Left colon (tissue), 2 donors: ENCODE measurements at places on chromosomes 5 and 9. TPM values are rescaled to one million over a fixed set of nuclear protein-coding genes. Genes with fewer than 3 reads are reported as not detected.

DNA sequence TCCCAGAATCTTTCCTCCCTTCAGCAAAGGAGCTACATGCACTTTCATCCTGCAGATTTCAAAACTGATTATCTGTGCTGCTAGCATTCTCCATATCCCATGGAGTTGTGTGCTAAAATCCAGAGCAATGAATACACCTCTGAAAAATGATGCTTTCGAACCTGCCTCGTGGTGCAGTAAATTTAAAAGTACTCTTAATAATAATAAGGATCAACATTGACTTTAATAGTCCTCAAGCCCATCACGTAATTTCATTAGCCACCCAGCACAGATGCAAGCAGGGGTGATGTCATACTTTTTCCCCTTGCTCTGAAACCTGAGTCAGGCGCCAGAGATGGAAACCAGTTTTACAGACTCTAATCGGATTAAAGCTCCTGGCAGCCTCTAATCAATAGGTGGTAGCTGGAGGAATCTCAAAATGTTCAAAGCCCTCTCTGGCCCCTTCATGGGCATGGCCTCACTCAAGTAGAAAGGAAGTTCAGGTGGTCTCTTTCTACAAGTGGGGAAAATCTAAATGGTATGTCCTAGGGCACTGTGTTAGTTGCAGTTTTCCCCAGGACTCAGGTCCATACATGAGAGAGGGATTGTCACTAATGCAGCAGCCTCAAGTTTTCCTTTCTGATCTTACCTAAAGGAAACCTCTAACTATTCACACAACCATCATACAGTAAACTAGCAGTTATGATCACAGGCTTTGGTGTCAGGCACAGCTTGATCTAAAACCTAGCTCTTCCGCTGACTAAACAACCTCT lies 221.6 kb upstream of the SLC30A5 start:
- DNase-seq, result no peak

DNA sequence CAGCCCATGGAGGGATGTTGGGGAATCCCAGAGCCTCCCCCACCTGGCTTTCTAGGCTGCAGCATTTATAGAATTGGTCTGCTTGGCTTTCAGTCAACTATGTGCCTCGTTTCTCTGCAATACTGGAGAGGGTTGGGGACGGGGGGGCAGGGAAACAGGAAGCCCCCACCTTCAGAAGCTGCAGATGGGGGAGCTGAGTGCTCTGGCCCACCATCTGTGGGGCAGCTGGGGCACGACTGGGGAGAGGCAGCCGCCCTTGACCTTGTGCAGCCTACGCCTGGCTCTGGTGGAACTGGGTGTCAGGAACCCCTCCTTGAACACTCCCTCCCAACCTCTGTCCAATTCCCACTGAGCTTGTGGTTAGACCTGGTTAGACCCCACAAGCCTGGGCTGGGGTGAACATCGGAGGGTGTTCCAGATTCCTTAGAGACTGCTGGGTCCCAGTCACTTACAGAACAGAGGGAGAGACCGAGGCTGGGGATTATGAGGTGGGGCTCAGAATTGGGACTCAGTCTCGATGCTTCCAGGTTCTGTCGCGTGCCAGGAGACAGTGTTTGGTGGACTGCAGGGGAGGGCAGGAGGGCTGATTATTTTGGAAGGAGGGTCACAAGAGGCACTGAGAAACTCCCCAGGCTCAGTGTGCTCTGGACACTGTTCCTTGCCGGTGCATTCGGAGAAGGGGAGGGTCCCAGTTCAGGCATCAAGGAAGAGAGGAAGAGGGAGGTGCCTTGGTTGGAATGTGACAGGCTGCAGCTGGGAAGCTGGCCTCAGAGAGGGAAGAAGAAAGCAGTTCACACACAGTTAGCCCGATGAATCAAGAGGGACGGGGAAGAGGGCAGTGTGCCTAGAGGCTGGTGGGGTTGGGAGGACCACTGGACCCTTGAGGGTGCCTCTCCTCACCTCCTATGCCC lies 25.6 kb downstream of the COL27A1 start:
- no peak for DNase-seq

- DNase-seq, result no peak
These were observed 59.4 kb downstream of the SIL1 start for GRCh38 chr5:139138809-139139208.

AP3B1 gene
- total RNA-seq, result 55.6 TPM
